ENCODE measurements at places on chromosomes 4 and X. TPM values are rescaled to one million over a fixed set of nuclear protein-coding genes. Genes with fewer than 3 reads are reported as not detected.

NEXMIF gene
- 0.84 TPM for polyA plus RNA-seq

- no peaks in the 10 kb centered on the region for H3K27me3 ChIP-seq
- H3K4me3 ChIP-seq: no peak overlapping the region
- peaks cover 16% of the 10 kb centered on the region for H3K4me1 ChIP-seq
- no peak for DNase-seq
Measured at GRCh38 chr4:2249526-2250356, 7.8 kb upstream of the HAUS3 start.

- H3K27me3 ChIP-seq: no peaks in the 10 kb centered on the region
- no peak overlapping the region for H3K4me3 ChIP-seq
- no peak overlapping the region for H3K27ac ChIP-seq
- no peaks in the 10 kb centered on the region for H3K36me3 ChIP-seq
Measured at GRCh38 chr4:7375427-7375826, 59.3 kb downstream of the PSAPL1 start.

DNA sequence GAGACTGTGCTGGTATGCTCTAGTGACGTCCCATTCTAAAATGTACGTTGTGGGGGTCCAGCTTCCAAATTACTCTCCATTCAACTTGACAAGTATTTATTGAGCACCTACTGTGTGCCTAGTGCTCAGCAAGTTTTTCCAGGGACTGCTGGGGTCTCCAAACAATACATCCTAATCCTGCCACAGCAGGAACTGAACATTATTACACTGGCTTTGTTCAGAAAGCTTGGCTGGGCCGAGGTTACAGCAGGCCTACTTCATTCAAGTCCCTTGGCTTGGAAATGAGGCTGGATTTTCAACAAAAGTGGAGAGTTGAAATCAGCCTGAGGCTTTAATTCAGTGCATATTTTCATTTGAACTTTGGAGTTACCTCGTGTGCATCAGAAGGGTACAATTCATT lies 78.0 kb downstream of the GUCY2F start:
- H3K36me3 ChIP-seq: no peaks in the 10 kb centered on the region
- no peaks in the 10 kb centered on the region for H3K4me1 ChIP-seq
- DNase-seq: no peak
- no peaks in the 10 kb centered on the region for H3K27me3 ChIP-seq
- no peak overlapping the region for H3K4me3 ChIP-seq

SNCA gene
- 26.0 TPM for polyA plus RNA-seq
